A549 treated with Hydrocortisone at 1 μM for 4 hours (cell line): ENCODE measurements at places on chromosomes 2 and 18. TPM values are rescaled to one million over a fixed set of nuclear protein-coding genes. Genes with fewer than 3 reads are reported as not detected.

ALPG gene
- 0.31 to 0.38 TPM (median 0.36 TPM) in 5 replicates for total RNA-seq

ACKR3 gene
- total RNA-seq: 9.1 to 14.4 TPM (median 12.0 TPM) in 5 replicates

SERPINB12 gene
- not detected in 5 replicates for total RNA-seq

TSPYL6 gene
- total RNA-seq: not detected in 5 replicates
